ENCODE measurements at places on chromosomes 2 and 18.

- H3K4me3 ChIP-seq, result no peak overlapping the region
- peaks cover 42% of the 10 kb centered on the region for H3K36me3 ChIP-seq
- H3K27me3 ChIP-seq, result no peaks in the 10 kb centered on the region
- peaks cover 21% of the 10 kb centered on the region for H3K4me1 ChIP-seq
- no peak for DNase-seq
- peak overlapping the region; percentile 4 for H3K27ac ChIP-seq
These were observed 58.1 kb upstream of the RNU4ATAC start for GRCh38 chr2:121472470-121472993.

DNA sequence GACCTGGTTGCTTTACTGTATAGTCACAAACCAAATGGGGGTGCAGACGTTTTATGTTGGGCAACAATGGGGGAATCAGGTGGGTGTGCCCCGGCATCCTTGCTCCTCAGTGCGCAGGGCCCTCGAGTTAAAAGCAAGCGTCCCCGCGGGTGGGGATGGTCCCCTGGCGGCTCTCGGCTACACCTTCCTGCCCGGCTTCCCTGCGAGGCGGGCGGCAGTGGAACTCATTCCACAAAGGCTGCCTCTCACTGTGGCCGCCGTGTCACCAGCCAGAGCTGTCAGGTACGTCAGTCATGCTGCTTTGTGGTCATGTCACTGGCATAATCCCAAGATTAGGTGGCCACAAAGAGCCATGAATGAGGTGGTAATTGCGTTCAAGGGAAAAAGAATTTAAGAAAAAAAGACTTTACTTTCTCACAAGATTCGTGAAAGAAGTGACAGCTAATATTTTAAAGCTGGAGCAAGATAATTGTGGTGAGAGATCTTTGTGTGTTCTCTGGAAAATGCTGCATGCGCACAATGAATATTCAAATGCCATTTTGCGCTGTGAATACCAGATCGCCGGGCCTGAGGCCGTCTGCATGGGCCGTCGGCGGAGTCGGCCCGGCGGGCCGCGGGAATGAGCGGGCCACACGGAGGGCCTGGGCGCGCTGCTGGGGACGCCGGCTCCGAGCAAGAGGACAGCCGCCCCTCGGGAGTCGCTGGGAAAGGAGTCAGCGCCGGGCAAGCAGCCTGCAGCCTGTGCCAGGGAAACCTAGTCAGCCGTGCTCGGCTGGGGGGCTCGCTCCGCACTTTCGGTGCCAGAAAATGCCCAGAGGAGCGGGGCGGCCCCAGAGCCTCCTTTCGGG is 82.3 kb upstream of the LDLRAD4 start:
- peaks cover 4% of the 10 kb centered on the region for H3K36me3 ChIP-seq
- H3K27ac ChIP-seq, result peak overlapping the region; percentile 68
- peaks cover 17% of the 10 kb centered on the region for H3K27me3 ChIP-seq
- peak; percentile 61 for DNase-seq
- H3K4me3 ChIP-seq, result peak overlapping the region; percentile 97

DNA sequence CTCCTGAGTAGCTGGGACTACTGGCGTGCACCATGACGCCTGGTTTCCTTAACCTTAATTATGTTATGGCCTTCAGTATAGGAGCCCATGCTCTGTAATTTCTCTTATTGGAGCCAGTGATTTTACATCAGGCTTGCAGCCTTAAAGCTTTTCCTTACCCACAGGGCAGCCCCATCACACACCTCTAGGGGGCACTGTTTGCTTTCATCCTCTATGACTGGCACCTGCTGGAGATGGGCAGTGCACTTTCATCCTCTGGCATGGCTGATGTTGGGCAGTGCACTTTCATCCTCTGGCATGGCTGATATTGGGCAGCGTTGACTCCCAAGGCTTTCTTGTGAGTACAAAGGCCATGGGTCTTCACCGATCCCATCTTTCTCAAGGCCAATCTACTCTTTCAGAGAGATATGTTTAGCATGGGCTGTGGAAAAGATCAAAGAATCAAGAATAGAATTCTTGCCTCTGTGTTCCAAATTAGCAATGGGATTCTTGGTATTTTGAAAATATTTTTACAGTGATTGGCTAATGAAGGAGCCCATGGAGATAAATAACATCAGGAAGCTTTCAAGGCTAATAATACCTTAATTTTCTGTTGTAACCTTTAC is 80.7 kb upstream of the MEX3C start:
- H3K27me3 ChIP-seq, result peaks cover 3% of the 10 kb centered on the region
- DNase-seq, result peak; percentile 71
- peaks cover 9% of the 10 kb centered on the region for H3K4me1 ChIP-seq

DNA sequence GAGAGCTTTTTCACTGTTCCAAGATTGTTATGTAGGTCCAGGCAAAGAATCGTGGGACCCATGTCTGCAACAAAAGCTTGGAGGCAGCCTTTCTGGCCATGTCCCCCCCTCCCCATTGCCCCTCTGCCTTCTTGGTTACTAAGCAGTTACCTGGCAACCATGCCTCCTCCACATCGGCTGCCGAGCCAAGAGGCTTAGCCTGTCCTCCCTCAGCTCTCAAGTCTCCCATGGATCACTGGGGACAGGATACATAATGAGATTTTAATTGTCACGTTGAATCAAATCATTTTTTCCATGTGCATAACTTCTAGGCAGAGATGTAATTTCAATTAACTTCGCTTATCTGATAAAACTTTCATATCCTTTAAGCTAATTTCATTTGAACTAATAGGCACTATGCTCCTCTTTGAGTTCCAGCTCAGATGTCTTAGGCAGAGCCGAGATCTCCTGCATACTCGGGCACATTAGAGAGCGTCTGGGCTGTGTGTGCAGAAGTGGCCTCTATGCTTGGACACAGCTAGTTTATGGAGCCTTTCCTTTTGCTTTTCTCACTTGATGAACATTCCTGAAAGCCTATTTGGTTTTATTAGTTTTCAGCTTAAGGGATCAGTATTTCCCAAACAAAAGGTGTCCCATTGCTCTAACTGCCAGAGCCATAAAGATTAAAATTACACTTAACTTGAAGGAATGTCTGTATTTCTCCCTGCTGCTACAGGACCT is 80.7 kb downstream of the LYPD1 start:
- DNase-seq, result no peak
- H3K27me3 ChIP-seq, result no peaks in the 10 kb centered on the region
- H3K27ac ChIP-seq, result no peak overlapping the region

GRCh38 chr18:25061395-25061794 is 290.6 kb downstream of the ZNF521 start:
- no peak for DNase-seq
- H3K27me3 ChIP-seq, result no peaks in the 10 kb centered on the region
- no peak overlapping the region for H3K27ac ChIP-seq

DNA sequence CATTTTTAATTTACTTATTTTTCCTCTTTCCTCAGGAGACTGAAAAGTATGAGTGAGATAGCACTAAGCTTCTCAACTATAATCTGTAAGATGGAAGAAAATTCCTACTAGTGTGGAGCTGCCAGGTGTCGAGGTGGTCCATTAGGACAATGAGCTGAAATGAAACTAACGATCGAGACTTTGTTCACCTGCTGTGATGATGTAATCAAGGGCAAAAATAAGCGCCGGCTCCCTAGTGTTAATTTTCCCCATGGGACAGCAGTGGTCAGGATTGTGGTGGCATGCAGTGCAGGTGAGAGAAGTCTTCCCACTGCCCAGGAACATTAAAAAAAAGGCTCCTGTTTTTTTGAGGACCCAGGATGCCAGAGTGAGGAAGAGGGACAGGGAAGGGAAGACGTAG is 859.1 kb upstream of the GCFC2 start:
- no peaks in the 10 kb centered on the region for H3K36me3 ChIP-seq
- H3K4me3 ChIP-seq, result no peak overlapping the region
- H3K27me3 ChIP-seq, result no peaks in the 10 kb centered on the region
- no peak overlapping the region for H3K27ac ChIP-seq

Data from activated CD8-positive, alpha-beta memory T cell treated with anti-CD3 and anti-CD28 coated beads, Interleukin-2, amount 10 ng/mL, durations not matched to agents 7 days and 5 days (primary cell).